NCI-H510A (cell line): ENCODE measurements at places on chromosomes 7 and 10.

DNA sequence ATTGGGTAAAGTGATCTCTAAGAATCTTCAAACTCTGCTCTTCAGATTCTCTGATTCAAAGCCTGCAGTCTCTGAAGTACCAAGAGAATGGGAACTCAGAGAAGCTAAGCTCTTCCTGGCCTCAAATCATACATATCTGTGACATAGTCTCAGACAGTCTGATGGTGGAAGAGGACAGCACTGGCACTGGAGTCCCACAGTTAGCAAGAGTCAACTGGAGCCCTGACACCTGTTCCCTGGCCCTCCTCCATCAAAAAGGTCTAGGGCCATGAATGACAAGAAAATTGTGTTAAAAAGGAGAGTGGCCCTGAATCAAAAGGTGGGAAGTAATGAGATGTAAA, 37.7 kb downstream of the PRSS2 start:
- no peak for DNase-seq

DNA sequence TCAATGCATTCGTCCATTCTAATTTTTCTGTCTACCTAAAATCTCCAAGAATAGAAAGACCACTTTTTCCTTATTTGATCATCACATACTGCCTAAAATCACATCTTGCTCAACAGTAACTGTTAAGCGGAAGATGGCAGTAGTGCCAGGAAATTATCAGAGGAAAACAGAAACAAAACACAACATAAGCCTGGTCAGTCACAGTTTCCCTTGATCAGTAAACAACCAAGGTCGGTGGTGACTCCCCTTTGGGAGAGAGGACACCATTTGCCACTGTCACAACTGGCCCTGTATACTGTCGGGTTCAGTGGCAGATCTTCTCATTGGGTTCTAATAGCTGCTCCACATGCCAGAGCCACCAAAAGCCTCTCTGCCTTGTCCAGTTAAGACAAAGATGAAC, 106.6 kb downstream of the PLXNA4 start:
- no peak for DNase-seq

GRCh38 chr7:148950806-148951205, 66.7 kb upstream of the EZH2 start:
- no peak for DNase-seq

DNA sequence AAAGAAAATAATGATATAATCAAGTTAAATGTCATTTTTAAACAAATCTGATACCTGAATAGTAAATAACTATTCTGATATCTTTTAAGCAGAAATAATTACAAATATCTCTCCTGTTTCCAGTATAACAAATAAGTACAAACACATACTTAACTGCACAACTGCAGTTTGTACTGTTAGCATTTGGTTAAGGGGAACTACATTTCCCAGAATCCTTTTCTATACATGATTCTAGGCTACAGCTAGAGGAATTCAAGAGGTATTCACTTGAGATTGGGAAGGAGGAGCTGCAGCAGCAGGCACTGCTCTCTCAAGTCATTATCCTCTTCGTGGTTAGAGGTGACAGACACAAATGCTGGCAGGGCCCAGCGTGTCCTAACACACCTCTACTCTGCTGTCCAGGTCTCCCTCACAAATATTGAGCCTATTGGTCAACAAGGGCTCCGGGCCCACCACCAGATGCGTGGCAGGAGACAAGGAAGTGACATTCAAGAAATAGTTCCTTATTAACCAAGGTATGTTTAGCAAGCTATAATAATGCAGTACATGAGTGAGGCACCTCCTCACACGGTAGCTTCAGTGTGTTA, 255.1 kb upstream of the MKLN1 start:
- DNase-seq: no peak

GRCh38 chr10:18949391-18949790, 99.2 kb upstream of the MALRD1 start:
- no peak for DNase-seq

- no peak for DNase-seq
Measured at GRCh38 chr10:131071721-131072120, 239.8 kb downstream of the TCERG1L start.

GRCh38 chr10:75211007-75211691, 553 bp downstream of the VDAC2 start:
- DNase-seq: peak; percentile 33

GRCh38 chr7:157693071-157693520, 356.3 kb downstream of the DNAJB6 start:
- DNase-seq: no peak

DNA sequence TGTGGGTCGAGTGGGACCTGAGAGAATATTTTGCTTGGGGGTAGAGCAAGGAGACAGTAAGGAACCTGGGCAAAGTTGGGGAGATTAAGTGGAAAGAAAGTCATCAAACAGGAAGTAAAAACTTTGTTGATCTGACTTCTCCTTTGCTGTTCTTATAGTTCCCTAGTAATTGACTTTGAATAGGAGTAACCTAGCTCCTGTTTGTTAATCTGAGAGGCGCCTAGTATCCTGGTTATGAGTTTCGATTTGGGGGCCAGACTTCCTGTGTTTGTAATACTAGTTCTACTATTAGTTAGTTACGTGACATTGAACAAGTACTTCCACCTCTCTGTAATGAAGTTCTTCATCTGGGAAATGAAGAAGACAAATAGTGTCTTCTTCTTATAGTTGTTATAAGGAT, 99.1 kb downstream of the ZNF365 start:
- no peak for DNase-seq

DNA sequence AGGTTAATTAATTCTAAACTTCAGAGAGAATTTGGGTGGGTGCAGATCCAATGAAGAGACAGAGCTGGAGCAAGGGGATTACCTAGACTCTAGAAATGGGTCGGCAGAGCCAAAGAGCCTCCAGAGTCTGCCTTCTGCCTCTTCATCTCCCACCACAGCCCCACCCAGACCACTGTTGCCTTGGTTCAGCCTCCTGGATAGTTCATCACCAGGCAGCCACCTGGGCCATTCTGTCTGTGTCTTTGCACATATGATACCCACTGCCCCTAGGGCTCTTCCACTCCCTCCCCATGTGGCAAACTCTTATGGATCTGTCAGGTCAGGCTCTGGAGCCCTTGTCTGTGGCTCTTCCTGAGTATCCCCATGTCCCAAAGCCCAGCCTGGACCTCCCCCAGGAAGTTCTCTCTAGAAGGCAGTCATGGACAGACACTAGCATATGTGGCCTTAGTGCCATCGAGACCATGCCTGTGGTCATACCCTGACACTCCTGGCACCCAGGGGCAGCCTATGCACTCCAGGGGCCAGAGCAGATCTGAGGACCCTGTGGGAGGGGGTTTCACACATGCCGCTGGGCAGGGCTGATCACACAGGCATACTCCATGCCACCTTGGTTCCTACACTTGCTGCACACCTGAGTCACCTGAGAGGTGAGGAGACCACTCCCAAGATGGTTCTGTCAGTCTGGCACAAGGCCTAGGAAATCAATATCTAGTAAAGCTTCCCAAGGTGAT, 41.6 kb downstream of the FRMPD2 start:
- no peak for DNase-seq

DNA sequence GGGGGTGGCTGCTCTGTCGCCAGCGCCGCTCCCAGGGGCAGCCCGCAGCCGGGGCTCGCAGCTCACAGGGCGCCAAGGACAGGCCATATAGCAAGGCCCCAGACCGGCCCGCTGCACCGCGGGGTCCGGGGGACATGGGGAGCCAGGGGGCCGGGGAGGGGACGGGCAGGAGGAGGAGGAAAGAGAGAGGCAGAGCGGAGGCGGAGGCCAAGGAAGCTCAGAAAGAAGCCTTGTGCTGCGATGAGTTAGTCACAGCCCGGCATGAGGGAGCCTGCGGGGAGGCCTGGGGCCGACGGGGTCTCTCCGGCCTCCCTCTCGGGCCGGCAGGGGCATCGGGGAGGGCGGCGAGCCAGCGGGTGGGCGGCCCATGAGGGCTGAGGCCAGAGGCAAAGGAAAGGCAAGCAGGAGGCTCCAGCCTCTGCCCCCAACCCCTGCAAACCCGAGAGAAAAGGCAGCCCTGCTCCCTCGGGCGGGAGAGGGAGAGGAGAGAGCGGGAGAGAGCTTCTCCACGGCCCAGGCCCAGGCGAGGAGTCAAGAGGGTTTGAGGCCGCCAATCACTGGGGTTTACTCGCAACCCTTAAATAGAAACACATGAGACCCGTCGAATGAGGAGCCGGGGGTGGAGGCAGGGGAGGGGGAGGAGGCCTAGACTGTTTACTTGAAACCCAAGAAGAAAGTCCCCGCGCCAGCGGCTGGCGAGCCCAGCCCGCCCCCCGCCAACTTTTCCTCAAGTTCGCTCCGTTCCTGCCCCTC, 167.9 kb downstream of the NEURL1 start:
- DNase-seq: peak; percentile 95

- DNase-seq: no peak
Measured at GRCh38 chr7:142615508-142615907, 133.8 kb upstream of the PRSS1 start.

- no peak for DNase-seq
Measured at GRCh38 chr10:71799608-71800453, 26.5 kb upstream of the VSIR start.

DNA sequence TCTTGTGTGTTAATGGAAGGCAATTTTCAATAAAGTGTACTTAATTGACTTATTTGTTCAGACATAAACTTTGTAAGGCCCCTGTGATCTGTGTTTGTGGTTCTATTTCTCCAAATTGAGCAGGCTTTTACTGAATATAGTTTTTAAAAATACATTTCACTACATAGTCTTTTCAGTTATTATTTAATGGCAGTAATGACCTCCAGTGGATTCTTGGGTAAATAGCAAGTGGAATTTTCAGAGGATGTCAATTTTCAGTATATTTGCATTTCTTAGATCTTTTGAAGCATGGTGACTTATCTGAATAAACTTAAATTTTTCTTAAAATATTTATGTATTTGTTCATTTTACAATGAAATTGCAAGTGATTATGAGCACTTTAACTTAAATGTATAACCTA, 203.1 kb upstream of the PCLO start:
- DNase-seq: no peak

DNA sequence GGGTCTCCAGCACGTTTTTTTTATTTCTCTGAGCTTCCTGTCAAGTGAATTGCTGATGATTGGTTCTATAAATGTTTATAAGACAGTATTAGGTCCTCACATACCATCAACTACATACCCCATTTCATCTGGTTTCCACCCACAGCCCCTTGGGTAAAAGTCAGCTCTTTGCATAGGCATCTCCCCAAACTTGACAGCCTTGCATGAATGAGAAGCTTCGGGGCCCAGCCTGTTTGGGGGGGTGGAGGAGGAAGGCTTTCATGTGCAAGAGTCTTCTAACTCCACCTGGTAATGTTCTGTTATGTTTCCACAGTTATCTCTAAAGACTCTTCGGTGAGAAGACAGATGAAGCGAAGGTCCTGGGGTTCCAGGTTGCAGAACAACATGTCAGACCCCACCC, 75.4 kb downstream of the SCRN1 start:
- DNase-seq: no peak

DNA sequence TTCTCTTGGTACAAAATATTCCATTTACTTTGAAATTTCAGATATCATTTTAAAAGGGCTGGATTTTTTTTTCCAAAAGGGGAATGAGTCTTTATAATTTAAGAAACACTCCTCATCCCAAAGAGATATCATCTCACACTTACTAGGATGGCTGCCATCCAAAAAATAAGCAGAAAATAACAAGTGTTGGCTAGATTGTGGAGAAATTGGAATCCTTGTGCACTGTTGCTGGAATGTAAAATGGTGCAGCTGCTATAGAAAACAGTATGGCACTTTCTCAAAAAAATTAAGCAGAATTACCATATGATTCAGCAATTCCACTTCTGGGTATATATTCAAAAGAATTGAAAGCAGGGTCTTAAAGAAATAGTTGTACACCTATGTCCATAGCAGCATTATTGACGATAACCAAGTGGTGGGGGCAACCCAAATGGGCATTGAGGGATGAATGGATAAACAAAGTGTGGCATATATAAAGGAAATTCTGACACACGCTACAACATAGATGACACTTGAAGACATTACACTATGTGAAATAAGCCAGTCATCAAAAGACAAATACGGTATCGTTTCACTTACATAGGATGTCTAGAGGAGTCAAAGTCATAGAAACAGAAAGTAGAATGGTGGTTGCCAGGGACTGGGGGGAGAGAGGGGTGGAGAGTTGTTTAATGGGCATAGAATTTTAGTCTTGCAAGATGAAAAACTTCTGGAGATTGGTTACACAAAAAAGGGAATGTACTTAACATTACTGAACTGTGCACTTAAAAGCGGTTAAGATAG, 53.8 kb downstream of the LSM5 start:
- no peak for DNase-seq

DNA sequence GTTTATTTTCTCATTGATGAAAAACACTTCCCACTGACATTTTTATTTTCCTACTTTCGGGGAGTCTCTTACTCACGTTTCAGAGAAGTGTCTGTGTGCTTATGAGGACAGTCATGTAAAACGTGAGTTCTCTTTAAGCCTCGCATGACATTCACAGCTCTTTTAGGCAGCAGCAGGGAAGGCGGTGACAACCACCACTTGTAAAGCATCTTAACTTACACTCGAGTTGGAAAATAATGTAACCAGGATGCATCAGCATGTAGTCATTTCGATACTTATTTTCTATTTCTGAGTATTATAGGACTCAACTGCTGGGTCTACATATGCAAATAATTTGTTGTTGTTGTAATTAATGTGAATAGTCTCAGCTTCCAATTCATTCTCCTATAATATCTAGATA, 153.6 kb downstream of the SEMA3D start:
- DNase-seq: no peak

GRCh38 chr10:92801978-92802872, 46.1 kb upstream of the EXOC6 start:
- DNase-seq: no peak

GRCh38 chr7:113731571-113731970, 187.2 kb downstream of the PPP1R3A start:
- no peak for DNase-seq

DNA sequence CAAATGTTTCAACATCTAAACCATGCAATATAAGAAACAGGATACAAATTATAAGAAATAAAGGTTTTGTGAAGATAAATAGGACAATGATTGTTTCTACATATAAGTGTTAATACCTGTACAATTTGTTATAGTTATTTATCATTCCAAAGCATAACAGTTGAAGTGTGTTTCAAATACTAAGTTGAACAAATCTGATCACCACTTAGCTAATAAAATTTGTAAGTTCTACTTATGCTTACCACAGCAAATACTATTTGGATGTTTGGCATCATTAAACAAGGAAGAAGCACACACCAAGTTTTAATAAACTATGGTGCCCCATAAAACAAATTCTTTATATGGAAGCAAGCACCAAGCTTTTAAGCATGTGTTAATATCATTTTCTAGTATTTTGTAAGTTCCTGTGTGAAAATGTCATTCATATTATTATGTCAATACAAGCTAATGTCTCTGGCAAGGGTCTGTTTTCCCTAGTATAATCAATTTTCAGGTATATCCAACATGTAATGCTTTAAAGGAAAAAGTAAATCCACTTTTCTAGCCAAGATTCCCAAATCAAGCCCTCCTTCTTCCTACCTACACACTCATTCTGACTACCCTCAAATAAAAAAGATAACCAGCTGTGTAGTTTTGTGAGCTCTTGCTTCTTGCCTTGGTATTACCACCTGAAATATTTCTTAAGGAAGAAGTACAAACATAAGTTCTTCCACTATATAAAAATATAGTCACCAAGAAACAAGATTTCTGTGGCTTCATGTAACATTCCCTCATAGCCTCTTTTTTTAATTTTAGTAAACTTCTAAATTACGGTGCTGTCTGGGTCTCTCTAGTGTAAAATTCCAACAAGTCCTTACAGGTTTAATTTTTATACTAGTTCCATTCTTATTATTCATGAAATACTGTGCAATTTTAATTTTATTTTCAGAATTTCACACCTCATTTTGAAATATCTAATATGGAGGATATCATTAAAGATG, 9.2 kb downstream of the SKAP2 start:
- DNase-seq: no peak

- DNase-seq: no peak
Measured at GRCh38 chr7:15750727-15751126, 64.2 kb upstream of the MEOX2 start.

GRCh38 chr10:91590904-91591796, 41.7 kb downstream of the PPP1R3C start:
- peak; percentile 4 for DNase-seq
